Hematopoietic multipotent progenitor cell (in vitro differentiated cells): ENCODE measurements at places on chromosomes 2 and 18. TPM values are rescaled to one million over a fixed set of nuclear protein-coding genes. Genes with fewer than 3 reads are reported as not detected.

AOX1 gene
- total RNA-seq = 4.8 TPM

MARCHF4 gene
- under 0.01 TPM for total RNA-seq

DNA sequence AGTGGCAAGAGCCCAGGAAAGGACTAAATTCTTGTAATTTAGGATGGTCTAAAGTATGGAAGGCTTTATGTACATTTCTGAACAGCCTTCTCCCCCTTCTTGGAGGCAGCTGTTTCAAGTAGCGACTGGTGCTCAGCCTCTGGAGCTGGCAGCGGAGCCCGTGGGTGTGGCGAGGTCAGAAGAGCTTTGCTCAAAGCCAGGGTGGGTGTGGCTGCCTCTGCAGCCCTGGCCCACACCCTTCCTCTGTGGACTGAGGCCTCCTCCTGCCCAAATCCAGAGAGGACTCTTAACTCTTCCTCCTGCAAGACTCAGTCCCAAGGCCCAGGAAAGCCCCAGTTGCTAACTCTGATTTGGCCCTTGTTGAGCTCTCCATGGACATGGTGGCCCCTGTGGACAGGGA is 202.1 kb upstream of the REV1 start:
- no peak for DNase-seq

DNA sequence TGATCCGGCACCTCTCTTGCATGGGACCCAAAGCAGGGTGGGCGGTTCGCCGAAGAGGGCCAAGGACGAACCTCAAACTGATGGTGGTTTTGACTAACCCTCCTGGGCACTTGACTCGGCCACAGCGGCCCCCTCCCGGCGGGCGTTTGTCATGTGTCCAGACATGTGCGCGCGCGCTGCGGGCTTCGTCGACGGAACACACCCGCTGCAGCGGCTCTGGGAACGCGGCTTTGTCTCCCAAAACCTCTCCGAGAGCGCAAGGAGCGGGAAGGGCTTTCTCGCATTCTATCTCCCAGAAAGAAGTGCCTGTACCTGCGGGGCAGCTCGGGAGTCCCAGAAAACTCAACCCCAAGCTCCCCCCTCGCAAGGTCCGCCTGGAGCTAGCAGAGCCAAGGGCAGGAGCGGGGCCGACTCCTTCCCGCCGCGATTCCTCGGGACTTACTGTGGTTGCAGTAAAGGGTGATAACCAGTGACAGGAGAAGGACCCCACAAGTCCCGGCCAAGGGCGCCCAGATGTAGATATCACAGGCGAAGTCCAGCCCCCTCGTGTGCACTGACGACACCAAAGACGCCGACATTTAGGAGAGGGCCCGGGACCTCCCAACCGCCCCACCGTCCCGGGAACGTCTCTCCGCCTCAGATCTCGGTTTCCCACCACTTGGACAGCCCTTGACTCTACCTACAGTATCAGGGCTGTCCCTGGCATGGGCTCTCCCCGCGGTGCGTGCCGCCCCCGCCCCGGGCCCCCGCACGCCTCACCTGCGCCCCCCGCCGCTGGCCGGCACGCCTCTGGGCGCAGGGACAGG is 1.6 kb downstream of the CD8A start:
- DNase-seq = no peak

- DNase-seq = no peak
Measured at GRCh38 chr2:103809415-103809814, 1044.5 kb upstream of the POU3F3 start.

- DNase-seq = peak; percentile 66
Measured at GRCh38 chr2:231483398-231484329, 19.4 kb upstream of the NCL start.

DNA sequence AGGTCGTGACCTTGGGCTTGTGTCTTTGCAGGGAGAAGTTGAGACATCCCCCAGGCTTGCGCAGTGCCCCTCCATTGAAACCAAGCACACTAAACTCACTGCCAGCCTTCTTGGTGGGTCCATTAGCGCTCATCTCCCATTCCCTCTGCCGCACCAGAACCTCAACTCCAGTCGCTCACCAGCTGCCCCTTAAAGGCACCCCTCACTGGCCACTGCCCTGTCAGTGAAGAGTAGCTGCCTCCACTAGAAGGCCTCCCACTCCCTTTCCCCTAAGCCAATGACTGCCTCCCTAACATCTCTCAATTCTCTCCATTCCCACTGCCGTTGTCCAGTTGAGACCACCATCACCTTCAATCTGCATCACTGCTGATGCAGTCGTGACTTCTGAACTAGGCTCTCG is 114.8 kb upstream of the EPC2 start:
- no peak for DNase-seq

GRCh38 chr2:85602476-85603234 is at the start of gene TMEM150A:
TSS of gene TMEM150A (minus strand) at chr2:85602698. CDS start at chr2:85601948, 750 bp downstream.
- DNase-seq = no peak

DNA sequence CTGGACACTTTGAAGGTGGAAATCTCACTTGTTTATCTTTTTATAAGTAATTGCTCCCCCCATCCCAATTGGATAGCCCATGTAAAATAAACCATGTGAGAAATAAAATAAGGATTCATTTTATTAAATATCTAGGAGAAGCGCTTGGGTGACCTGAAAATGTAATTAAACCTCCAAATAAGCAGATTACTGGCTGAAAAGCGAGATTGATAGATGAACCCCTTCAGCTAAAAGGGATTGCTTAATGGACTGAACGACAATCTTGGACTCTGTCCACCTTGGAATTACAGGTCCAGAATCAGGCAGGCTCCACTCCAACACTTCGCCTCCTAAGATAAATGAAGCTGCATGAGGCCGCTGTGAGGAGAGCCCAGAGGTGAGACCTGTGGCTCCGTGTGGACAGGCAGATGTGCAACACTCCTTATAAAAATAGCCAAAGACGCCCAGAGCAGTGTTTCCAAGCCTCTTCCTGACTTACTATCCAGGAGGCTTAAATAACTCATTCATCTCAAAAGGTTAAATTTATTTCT is 441.5 kb downstream of the MTX2 start:
- no peak for DNase-seq

DNA sequence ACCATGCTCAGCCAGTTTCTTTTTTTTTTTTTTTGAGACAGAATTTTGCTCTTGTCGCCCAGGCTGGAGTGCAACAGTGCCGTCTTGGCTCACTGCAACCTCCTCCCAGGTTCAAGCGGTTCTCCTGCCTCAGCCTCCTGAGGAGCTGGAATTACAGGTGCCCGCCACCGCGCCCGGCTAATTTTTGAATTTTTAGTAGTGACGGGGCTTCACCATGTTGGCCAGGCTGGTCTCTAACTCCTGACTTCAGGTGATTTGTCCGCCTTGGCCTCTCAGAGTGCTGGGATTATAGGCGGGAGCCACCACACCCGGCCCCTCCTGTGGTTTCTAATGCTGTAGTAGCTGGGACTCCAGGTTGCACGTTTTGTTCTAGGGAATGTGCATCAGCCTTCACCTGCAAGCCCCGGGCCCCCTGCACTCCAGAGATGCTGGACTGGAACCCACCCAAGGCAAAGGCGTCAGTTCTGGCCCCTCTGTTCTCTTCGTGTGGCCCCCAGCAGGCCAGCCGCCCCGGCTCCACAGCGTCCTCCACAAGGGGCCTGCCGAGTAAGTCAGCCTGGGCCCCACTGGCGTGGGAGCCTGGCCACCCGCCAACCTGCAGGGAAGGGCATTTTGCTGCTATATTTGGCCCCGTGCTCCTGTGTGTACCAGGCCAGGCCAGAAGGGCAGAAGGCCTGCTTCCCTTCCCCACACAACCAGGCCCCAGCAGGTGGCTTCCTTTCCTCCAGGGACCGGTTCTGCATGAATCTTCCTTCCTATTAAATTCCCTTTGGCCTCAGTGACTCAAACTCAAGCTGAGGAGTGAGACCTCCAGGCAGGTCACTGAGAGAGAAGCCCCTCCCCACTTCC is 25.7 kb upstream of the B3GNT7 start:
- no peak for DNase-seq
